ENCODE measurements at places on chromosomes 3 and 15. TPM values are rescaled to one million over a fixed set of nuclear protein-coding genes. Genes with fewer than 3 reads are reported as not detected.

DNA sequence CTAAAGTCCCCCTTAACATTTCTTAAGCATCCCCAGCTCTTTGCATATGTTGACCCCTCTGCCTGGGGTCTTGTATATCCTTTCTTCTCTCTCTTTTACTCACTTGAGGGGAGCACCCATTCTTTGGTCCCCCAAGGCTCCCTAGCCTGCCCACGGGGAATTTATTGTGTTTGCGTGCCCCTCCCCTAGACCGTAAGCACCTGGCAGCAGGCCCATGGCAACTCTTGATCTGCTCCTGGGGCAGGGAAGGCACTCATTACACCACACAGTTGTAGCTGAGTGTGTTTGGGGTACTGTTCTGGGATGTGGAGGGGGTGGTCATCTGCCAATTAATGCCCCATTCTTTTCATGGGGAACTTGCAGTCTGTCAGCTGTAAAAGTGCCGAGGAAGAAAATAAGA lies 27.3 kb upstream of the SMAD6 start:
- DNase-seq, result no peak

Gene ATXN7
- 51.3 TPM for total RNA-seq

Gene HACL1
- 25.2 TPM for total RNA-seq

Gene ZPLD1
- total RNA-seq, result 0.17 TPM

Gene CAMP
- not detected for total RNA-seq

Gene TRAIP
- 28.0 TPM for total RNA-seq

Gene CLDN16
- 0.29 TPM for total RNA-seq

Gene SLC9A9
- 5.2 TPM for total RNA-seq

GRCh38 chr3:87201727-87202126 lies 25.4 kb upstream of the CHMP2B start:
- no peak for DNase-seq

- no peak for DNase-seq
Observed at GRCh38 chr15:31486506-31486905, 159.9 kb downstream of the KLF13 start.

- DNase-seq, result no peak
Observed at GRCh38 chr3:148455098-148455497, 242.6 kb upstream of the AGTR1 start.

GRCh38 chr3:143565951-143566350 lies 282.3 kb downstream of the SLC9A9 start:
- DNase-seq, result no peak

Measured in activated T-cell treated with anti-CD3 and anti-CD28 coated beads, Interleukin-2, amount 50 U/mL, for 72 hours (primary cell).